ENCODE measurements at places on chromosomes 16 and 17. TPM values are rescaled to one million over a fixed set of nuclear protein-coding genes. Genes with fewer than 3 reads are reported as not detected.

DOK4 gene
- 19.5 TPM for total RNA-seq

ABCA9 gene
- 122 TPM for total RNA-seq

BIRC5 gene
- total RNA-seq = 0.57 TPM

ZNF469 gene
- 7.0 TPM for total RNA-seq

MPV17L gene
- 1.1 TPM for total RNA-seq

CPNE7 gene
- total RNA-seq = 0.65 TPM

DNA sequence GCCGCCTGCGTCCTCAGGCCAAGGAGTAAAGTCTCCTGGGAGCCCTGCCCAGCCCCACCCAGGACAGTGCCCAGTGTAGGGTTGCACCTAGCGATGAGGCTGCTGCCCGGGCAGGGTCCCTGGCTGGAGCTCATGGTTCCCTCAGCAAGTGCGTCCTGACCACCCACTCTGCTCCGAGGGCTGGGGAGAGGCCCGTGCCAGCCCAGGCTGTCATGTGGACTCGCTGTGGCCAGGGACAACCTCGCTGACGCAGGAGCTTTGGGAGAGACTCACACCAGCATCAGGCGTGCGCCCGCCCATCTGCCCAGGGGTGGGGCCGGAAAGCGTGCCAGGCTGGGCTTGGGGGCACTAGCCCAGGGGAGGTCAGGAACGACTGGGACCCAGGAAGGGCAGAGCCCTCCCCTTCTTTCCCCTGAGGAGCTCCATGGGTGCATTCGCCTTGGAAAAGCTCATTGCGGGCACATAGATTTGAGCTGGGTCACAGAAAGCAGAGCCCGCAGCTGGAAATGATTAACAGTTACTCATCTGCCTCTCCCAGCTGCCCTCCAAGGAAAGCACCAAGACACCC is 19.7 kb downstream of the DPEP1 start:
- peak; percentile 59 for DNase-seq

DNA sequence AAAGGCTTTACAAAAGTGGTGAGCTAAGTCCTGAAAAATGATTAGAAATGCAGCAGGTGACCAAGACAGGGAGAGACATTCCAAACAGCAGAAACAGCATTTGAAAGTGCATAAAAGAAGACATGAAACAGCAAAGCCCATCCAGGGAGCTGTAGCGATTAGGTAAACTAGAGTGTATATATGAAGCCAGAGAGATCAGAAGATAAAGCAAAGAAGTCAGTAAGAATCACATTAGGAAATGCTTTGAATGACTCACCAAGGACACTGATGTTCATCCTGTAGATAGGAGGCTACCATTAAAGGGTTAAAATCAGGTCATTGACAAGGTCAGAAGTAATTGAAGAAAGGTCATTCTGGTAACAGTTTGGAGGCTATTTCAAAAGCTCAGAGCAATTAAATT is 27.6 kb upstream of the VAT1L start:
- no peak for DNase-seq

DNA sequence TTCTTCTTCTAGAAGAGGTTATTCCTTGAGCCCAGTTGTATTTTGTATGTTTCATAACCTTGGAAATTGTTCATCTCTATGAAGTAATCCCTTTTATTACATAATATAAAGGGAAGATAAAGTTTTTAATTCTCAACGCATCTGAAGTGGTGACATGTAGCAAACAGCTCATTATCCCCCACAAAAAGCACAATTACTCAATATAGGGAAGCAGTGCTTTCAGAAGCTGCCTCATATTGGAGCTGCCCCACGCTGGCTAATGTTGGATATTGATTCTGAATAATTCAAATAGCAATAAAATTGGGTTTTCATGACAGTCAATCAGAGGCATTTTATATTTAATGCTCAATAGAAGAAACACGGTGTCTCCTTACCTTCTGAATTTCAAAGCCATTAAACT is 604.3 kb upstream of the RBFOX1 start:
- DNase-seq = no peak

- no peak for DNase-seq
Measured at GRCh38 chr16:24520983-24521382, 18.4 kb upstream of the RBBP6 start.

- no peak for DNase-seq
Measured at GRCh38 chr17:67315865-67316264, 50.5 kb downstream of the PSMD12 start.

DNA sequence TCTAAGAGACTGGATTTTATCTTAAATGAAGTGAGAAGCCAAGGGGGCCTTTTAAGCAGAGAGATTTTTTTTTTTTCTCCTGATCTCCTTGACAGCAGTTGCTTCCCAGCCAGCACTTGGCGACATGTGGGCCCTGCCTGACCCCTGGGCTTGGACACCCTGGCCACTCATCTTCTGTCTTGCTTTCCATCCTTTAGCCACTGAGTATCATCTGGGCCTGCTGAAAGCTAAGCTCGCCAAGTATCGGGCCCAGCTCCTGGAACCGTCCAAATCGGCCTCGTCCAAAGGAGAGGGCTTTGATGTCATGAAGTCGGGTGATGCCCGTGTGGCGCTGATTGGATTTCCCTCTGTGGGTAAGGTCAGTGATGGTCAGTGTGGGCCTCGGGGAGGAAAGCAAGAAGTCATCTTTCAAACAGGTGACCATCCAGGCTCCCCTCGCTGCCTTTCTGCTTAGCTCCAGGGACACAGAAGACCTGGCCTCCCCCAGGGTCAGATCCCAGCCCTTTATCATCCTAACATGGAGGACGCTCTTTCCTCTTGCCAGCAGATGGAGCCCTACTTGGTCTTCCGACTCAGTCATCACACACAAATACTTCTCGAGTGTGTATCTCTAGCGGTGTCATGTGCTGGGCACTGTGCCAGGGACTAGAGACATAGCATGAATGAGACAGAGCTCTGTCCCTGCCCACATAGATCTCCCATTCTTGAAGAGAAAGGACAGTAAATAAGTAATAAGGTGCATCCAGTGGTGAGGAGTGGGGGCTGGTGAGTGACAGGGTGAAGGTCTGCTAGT is 6.1 kb downstream of the DRG2 start:
- DNase-seq = peak; percentile 59

- DNase-seq = no peak
Measured at GRCh38 chr16:29148131-29148691, 163.4 kb downstream of the LAT start.

DNA sequence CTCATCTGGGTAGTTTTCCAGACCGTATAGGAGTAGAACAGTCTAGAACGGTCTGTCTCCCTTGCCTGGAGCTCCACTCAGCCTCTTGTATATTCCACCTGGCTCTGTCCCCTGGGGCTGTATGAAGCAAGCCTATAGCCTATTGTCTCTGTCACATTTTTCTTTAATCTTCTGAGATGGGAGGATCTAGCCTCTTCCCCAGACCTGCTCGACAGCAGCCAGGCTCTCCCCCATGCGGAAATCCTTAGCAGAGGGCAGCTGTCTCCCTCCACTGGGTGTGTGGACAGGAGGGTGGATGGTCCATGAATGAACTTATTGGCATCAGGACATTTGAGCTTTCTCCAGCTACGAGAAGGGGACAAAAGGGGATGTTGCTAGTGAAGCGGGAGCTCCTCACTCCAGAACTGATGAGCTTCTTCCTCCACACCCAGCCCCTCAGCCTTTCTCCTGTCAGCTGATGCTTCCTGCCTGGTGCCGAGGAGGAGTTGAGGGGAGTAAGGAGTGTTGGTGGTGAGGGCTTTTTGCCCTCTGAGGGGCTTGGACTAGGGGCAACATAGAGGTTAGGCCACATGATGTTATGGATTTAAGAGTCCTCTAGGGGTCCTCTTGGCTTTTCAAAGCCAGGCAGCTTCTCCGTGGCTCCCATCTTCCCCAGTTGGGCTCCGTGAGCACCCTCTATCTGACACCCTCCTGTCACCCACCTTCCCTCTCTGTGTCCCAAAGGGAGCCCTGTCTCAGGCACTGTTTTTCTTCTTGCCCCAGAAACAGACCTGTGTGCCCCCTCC is 28.0 kb downstream of the ARHGAP23 start:
- DNase-seq = no peak

GRCh38 chr16:68508013-68508412 is 31.1 kb upstream of the ZFP90 start:
- no peak for DNase-seq

- no peak for DNase-seq
Measured at GRCh38 chr17:78965491-78965924, 14.2 kb downstream of the LGALS3BP start.

GRCh38 chr16:8929086-8929748 is 34.5 kb downstream of the USP7 start:
- no peak for DNase-seq

DNA sequence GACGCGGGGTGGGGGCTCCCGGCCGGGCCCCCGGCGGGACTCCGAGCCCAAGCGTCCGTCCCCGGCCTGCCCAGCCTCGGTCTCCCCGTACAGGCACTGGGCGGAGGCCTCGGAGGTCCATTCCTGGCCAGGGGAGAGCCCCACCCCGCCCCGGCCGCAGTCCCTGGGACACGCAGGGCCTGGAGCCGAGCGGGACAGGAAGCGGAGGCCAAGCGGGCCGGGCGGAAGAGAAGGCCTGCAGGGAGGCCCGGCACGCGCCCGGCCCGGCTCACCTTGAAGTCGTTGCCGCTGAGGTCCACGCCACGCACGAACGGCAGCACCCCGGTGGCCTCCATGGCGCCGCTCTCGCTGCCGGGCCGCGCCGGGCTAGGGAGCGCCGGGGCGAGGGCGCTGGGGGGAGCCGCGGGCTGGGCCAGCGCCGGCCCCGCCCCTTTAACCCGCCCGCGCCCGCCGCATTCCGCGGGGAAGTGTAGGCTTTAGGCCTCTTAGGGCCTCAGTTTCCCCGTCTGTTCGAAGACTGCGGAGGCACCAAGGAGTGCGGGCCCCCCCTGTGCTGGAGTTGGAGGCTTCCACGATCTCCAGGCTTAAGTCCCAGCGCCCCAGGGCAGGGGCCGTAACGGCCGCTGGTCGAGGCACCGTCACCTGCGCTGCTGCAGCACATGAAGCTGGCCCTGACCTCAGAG is at the start of gene FLII:
Gene FLII (minus strand): TSS at position 383 of the 683 bp plus-strand sequence. CDS start 48 bp downstream, at position 335.
- peak; percentile 28 for DNase-seq

DNA sequence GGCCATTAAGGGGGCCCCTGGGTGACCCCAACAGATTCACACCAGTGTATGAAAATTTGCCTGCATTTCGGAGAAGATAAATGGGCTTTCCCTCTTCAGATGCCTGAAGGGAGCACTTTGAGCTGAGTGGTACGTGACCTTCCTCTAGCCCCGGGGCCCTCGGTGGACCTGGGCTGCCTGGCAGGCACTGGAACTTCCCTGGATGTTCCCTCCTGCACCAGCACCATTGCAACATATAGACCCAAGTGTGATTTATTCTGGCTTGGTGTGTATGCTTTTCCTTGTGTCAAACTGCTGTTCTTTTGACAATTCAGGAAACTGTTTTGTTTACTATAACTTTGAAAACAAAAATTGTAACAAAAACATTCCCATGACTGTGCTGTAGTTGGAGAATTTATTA is 93.8 kb downstream of the TNFRSF13B start:
- no peak for DNase-seq

DNA sequence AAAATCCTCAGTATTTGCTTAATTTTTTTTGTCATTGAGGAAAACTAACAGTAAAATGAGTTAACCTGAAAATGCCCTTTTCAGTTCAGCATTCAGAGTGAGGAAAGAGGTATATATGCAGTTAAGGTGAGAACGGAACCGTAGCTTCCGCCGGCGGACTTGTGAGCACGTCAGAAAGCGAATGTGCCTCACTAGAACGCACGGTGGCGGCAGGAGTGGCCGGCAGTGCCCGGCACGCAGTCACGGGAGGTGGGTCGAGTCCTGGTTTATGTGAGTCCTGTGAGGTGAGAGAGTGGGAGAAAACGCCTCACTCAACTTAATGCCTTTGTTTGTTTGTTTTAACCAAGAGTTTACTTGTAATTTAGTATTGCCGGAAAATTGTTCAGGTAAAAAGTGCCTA is 6.1 kb downstream of the SEC14L1 start:
- no peak for DNase-seq

DNA sequence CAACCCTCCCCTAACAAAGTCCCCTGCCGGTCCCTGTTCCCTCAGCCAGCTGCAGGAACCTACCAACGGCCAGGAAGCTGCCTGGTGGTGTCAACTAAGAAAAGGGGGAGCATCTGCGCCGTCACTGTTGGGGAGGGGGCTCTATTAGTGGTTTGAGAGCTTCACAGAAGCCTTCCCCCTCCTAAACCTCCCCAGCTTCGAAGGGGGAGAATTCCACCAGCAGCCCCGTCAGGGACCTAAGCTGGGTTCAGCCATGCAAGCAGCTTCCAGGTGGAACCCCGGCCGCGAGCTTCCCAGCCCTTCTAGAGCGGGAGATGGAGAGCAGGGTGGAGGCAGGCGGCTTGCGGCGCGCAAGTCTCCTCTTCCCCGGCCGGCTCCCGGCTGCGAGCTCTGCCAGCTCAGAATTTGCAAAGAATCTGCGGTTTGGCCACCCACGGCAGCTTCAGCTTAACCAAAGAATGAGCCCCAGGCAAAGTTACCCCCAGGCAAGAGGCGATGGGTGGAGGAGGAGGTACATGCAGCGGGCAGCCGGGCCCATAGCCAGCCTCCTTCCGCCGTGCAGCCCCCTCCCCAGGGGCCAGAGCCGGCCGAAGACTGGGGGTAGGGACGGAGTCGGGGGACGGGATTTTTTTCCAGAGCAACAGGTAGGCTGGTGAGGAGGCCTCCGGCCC is 33.7 kb downstream of the DDX19A start:
- peak; percentile 89 for DNase-seq

GRCh38 chr17:6126768-6127167 is 56.6 kb downstream of the WSCD1 start:
- no peak for DNase-seq

GRCh38 chr16:54347961-54348360 is 61.4 kb upstream of the IRX3 start:
- no peak for DNase-seq

DNA sequence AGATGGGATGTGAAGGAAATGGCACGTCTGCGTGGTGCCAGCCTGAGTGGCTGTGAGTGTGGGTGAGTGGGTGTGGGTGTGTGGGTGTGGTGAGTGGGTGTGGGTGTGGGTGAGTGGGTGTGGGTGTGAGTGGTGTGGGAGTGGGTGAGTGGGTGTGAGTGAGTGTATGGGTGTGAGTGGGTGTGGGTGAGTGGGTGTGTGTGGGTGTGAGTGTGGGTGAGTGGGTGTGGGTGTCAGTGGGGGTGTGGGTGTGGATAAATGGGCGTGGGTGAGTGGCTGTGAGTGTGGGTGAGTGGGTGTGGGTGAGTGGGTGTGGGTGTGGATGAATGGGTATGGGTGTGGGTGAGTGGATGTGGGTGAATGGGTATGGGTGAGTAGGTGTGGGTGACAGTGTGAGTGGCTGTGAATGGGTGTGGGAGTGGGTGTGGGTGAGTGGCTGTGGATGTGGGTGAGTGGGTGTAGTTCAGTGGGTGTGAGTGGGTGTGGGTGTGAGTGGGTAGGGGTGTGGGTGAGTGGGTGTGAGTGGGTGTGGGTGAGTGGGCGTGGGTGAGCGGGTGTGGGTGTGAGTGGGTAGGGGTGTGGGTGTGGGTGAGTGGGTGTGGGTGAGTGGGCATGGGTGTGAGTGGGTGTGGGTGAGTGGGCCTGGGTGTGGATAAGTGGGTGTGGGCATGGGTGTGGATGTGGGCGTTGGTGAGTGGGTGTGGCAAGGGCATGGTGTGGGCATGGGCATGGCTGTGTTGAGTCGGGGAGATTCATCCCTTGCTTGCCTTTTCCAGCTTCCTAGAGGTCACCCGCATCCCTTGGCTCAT is 80.8 kb downstream of the ZDHHC7 start:
- no peak for DNase-seq
